ENCODE measurements at places on chromosomes 4 and X.
A peak's percentile ranks its signal among the peaks of the same experiment; 100 is the strongest.

GRCh38 chrX:154540897-154541535 lies 5.6 kb downstream of the G6PD start:
- no peak for DNase-seq

- no peak for DNase-seq
Observed at GRCh38 chr4:170388255-170388654, 298.5 kb upstream of the AADAT start.

DNA sequence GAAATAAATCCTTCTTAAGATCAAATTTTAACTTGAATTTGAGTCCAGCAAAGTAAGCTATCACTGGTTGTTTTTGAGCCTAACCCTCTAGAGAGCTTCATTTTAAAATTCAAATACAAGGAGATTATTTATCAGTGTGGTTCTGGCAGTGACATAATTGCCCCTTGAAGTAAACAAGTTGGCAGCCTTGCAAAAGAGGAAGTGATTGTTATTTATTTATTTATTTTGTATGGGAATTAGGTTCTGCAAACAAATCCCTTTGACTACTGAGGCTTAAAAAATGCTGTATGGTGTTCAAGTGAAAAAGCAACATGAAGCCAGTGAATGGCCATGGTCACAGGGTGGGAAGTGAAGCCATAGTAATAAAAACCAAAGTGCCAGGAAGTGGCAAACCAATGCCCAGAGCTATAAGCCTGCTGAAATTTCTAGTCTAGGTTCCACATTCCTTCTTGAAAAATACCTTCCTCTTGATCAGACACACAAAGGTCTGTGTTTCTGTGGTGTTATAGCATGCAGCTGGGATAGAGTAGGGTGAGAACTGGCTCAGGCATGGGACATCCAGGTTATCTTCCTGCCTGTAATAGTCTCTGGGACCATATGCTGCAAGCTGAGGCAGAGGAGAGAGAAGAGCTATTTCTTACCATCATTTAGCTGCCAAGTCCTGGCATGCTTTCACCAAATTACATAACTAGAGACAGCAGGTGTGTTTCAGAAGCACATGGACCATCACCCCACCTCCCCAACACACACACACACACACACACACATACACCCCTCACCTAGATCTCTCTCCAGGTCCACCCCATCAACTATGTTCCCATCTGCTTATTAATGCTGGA lies 47.1 kb upstream of the TSPAN7 start:
- DNase-seq, result no peak

DNA sequence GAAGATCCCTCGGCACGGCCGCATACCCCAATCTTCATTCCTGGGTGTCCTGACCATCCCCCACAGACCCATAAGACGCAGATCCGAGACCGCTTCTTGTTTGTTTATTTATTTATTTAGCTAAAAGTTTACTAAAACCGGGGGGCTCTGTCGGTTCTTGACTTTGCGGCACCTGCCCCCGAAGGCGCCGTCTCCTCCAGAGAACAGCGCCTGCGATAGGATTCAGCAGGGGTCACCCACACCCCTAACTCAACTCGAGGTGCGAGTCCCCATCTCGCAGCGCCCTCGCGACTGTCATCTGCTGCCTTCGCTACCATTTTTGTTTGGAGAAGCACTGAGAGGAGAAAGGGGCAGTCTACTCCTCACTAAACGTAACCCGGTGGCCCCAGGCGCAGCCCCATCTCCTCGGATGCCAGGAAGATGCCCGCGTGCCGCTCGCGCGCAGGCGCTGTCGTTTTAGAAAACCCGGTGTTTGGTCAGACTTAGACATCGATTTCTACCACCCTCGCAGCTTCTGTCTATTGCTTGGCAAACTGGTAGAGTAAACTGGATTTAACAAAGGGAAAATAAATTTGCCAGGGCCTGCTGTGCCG lies 18.9 kb upstream of the GPR101 start:
- peak; percentile 17 for DNase-seq

GRCh38 chrX:35858361-35858760 lies 60.2 kb downstream of the MAGEB16 start:
- DNase-seq, result no peak
